ENCODE measurements at places on chromosomes 11 and 22.

DNA sequence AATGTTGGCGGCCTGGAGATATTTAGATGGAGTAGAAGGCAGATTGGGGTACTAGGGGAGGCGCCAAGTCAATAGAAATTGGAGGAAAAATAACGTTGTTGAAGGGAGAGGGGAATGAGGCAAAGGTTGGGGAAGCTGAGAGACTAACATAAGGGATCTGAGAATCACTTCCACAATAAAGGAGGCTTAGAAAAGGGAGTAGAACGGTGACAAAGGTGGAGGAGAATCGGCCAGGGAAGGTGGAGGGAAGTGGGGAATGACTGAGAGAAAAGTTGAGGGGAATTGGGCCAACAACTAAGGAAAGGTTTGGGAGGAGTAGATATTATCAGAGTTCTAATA lies 510 bp downstream of the PPME1 start:
- DNase-seq, result no peak

GRCh38 chr11:117535201-117535849 lies 207.7 kb downstream of the CEP164 start:
- DNase-seq, result no peak

GRCh38 chr22:42623301-42623751 lies 8.6 kb upstream of the POLDIP3 start:
- DNase-seq, result no peak

DNA sequence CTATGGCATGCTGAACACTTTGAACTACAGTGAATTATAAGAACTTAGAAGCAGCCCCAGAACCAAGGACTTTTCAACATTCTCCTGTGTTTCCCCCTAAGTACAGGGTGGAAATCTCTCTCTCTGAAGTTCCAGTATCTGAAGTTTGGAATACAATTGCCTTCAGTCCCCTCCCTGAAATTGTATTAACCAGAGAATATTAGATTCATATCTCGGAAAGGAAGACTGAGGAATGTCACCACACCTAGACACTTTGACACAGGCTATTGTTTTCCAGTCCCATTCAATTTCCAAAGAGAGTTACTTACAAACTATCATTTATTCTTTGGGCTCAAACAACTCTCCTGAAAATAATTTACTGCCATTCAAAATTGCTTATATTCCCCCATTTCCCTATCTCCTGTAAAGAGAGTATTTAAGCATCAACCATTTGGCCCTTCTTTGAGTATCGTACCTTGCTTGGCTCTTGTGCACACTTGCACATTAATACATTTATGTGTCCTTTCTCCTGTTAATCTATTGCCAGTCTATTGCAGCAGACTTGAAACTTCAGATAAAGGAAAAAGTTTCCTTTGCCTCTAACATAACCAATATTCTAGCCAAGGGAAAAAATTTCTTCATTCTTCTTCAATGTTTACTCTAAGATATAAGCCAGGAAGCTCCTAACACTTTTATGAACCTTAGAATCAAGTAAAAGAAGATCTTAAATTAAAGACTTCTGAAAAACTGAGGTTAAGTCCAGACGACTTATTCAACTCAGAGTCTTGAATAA lies 402.4 kb upstream of the DDI1 start:
- no peak for DNase-seq

GRCh38 chr22:28102151-28102812 lies 183.2 kb upstream of the PITPNB start:
- DNase-seq, result no peak

GRCh38 chr11:115276799-115277198 lies 227.4 kb downstream of the CADM1 start:
- DNase-seq, result no peak

DNA sequence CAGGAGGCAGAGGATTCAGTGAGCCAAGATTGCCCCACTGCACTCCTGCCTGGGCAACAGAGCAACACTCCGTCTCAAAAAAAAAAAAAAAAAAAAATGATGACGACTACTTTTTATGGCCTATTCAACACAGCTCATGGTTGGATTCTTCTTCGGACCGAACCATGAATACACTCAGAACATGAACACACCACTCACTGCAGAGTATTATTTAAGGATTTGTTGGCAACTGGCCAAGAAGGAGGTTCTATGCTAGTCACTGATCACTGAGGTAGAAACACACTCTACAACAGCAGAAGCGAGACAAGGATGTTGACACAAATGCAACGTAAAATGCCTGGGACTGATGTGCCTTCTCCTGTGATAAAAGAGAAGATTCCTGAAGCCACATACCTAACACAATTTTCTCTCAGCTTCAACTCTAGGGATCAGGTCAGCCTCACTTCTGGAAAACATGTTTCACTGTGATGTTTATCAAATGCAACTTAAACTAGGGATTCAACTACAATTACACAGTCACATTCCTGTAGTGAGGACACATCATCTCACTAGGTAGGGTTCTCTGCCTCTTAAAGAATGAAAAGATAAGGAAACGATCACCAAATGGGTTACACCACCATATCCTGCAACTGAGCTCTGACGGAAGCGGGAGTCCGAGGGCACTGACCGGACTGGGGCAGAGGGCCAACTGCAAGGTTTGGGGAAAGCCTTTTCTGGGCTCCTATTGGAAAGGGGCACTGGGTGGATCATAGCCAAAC lies 82.5 kb downstream of the SGSM3 start:
- no peak for DNase-seq

Measured in activated CD8-positive, alpha-beta memory T cell treated with anti-CD3 and anti-CD28 coated beads, Interleukin-2, amount 50 U/mL, for 4 hours (primary cell).